ENCODE measurements at places on chromosomes 2 and 18.

- DNase-seq: no peak
Measured at GRCh38 chr2:200302940-200303727, 3.4 kb upstream of the SPATS2L start.

DNA sequence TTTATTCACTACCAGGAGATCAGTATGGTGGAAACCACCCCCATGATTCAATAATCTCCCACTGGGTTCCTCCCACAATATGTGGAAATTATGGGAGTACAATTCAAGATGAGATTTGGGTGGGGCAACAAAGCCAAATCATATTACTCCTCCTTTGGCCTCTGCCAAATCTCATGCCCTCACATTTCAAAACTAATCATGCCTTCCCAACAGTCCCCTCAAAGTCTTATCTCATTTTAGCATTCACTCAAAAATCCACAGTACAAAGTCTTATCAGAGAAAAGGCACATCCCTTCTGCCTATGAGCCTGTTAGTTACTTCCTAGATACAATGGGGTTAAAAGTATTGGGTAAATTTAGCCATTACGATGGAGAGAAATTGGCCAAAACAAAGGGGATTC lies 989.5 kb upstream of the CNTNAP5 start:
- DNase-seq: peak; percentile 45

DNA sequence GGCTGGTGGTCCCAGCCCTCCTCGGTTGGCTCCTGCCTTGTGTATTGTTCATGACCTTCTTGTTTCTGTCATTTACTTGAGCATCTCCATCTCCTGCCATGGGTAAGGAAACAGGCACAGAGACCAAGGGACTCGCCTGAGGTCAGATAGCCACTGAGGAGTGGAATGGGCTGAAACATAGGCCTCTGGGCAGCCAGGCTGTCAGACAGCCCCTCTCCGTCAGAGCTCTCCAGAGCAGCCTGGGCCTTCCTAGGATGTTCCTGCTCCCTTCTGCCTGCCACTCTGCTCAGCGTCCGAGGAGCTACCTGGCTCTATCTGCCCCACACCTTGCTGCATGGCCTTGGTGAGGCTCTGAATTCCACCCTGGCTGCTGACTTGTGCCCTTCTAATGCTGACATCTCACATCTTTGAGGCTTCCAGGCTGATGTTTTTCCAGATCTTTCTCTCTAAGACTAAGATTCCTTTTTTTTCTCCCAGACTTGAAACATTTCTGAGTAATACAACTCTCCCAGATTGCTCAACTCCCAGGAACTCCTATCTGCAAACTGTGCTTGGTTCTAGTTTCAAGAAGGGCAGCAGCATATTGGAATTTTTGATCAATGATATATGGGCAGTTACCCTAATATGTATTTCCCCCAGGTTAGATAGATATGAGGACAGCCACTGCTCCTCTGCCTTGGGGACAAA lies 67.7 kb downstream of the MCFD2 start:
- DNase-seq: no peak

DNA sequence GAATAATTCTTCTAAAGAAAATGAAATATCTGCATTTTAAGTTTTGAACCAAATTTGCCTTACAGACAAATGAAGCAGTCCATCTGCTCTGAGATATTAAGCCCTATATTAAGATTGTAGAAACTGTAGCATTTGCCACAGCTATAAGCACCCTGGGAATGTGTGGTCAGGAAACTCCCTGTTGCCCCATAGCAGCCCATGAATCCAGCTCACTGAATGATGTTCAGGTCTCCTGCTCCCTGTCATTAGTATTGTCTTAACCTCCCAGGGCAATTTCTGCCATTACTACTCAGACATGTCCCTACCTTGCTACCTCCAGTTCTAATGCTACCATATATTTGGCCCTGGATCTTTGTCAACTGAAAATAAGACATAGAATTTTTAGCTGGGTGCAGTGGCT lies 41.1 kb downstream of the CDK15 start:
- no peak for DNase-seq

DNA sequence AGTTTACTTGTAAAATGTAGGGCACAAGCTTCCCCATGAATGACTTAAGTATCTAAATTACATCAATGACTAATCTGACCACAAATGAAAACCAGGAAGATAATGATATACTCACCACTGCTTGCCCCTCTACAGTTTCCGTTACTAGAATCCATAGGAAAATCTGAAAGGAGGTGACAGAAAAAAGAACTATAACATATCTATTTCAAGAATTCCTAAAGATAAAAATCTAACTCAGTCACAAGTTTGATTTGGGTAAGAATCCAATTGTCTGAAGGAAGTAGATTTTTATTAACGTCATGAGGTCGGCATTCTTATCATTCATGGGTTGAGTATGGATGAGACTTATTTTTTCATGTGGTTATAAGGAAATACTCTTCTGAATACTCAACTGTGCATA lies 7.8 kb downstream of the FRZB start:
- DNase-seq: no peak

DNA sequence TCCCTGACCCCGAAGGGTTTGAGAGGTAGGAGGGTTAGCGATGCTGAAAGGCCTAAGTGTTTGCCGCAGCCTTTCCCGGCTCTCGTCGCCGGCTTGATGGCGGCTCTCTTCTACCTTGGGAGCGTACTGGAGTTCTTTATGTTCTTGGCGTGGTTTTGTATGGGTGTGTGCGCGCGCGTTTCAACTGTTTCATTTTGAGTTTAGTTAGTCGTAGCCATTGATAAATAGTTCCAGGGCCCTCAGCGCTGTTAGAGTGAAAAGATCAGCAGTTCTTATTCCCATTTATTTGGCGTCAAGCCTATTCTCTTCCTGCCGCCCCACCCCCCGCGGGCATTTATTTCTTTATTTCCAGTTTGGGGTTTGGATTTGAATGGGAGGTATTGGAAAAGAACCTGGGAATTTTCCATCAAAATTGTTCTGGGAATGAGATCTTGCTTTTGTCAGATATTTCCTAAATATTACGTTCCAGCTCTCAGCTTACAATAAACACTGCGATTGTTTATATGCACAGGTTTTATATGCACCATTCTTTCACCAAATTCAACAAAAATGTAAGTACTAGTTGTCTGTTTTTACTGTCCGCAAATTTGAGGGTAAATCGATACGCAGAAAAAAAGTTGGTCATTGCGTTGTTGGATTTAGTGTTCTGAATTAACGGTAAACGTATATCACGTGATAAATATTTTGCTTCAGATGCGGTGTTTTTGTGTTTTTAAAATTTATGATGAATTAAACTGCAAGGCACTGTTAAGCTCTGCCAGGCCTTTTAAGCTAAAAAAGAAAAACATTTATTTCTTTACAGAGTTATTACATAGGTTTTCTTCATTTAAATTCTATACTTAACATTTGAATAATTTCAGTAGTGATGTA lies 954 bp downstream of the CCNT2 start:
- DNase-seq: peak; percentile 68

DNA sequence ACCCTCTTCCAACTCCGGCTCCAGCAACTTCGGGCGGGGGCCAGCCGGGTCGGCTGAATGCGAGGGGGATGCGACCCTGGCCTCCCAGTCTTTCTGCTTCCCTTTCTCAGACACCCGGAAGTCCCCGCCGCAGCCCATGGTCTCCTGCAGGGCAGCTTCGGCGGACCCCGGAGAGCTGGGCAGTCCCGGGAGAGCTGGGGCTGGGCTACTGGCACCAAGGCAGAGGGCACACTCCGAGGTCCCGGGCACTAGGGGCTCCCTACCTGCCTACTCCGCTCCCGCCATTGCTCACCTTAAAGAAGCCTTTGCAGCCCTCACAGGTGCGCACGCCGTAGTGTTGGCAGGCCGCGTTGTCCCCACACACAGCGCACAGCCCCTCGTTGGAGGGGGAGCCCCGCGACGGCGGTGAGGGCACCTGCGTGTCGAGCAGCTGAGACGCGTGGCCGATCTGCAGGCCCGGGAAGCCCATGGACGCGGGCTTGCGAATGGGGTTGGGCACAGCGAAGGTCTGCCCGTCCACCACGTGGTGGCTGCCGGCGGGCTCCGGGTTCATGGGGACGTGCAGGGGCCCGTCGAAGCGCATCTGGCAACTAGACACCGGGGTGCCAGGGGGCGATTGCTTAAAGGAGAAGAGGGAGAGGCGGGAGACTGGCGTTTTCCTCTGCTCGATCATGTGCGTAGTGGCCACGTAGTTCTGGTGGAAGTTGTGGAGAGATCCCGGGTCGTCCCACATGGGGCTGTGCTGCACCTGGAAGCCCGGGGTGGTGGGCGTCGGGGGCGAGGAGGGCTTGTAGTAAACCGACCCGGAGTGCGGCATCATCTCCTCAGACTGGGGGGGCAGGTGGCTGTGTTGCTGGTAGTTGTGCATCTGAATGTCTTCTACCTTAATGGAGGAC lies 3.2 kb downstream of the NR4A2 start:
- no peak for DNase-seq

DNA sequence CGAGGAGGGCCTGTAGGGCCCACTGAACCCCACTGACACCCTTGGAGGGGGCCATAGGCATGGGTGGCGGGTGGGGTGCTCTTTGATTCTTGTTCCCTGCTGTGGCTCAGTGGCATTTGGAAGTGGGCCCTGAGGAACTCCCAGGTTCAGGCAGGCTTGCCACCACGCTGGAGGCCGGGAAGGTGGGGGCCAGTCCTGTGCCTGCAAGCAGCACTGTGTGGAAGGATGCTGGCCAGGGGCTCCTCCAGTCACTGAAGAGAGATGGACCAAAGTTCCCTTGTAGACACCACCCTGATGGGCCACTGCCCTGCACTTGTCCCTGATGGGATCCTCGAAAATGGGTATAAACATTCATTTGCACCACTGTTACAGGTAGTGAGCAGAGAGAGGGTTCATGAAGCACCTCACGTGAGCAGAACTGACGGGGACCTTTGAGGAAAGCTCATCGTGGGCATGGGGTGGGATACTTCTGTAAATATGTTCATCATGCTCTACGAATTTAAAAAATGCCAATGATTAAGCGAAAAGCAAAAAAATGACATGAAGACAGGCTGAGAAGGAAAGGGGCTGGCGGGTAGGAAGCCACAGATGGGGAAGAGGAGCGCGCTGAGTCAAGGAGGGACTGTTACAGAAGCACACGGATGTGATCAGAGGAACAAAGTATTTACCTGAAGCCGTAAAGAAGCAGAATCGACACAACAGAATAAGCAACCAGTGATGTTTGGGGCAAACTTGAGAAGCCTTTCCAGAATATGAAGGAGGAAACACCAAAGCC lies 45.2 kb upstream of the ASB1 start:
- DNase-seq: no peak

DNA sequence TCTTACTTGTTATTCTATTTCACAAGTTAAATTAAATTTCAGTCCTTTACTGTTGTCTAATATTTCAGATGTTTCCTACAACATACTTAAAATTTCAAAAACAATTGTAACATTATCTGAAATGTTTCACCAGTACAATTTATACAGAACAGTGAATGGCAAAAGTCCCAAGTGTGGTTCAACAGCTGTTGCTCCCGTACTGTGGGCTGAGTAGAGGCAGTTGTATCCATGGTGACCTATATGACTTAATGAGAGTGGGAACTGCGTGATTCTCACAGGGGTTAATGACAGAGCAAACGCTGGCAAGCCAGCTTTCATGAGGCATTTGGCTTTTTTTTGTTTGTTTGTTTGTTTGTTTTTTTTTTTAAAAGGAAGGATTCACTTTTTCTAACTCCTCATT lies 5.3 kb upstream of the PLCL1 start:
- DNase-seq: no peak

DNA sequence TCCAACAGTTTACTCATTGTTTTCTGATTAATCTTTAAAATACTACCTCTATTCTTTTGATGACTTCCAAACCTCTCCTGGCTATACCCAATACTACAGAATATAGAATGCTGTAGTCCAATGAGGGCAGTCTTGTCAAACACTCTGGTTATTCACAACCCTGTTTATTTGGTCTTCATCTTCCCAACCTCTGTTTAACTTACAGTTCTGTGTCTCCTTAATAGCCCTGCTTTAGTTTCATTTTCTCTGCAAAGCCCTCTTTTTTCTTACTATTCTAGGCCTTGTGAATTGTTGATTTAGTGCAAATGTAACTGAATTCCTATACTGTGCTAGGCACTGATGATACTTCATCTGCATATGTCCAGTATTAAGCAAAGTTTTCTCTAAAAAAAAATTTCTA lies 40.0 kb downstream of the ACVR2A start:
- DNase-seq: no peak

GRCh38 chr2:197102231-197102630 lies 175.7 kb upstream of the PGAP1 start:
- no peak for DNase-seq

DNA sequence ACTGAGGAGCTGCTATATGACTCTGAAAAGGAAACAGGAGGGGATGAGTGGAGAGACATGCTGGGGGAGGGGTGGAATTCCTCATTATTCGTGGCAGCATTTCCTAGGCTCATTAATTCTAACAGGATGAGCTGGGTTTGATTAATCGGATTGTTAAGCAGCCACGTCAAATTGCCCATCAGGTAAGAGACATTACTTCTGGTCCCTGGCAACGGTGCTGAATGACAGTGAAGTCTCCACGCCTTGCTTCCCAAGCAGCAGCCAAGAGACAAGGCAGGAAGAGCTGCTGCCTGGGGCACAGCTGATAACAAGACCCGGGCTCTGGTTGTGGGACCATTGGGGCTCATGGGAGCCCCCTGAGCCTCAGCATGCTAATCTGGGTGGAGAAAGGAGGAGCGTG lies 86.6 kb downstream of the MARCHF4 start:
- peak; percentile 69 for DNase-seq

GRCh38 chr2:85245891-85246290 lies 81.9 kb downstream of the TGOLN2 start:
- DNase-seq: no peak

DNA sequence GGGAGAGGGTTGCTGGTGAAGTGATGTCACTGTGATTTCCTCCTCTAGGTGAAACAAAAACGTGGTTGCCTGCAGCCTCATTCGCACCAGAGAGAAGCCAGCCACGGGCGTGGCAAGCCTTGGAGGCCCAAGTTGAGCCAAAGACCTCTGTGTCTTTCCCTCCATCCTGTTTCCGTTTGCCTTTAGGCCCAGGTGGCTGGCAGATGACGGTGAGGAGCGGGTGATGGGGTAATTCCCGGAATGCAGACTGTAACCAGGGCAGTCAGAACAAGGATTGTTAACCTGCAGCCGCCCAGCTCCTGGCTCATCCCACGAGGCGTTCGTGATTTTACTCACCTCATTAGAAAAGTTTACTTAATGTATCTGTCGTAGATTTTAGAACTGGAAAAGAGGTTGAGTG lies 14.4 kb downstream of the CTIF start:
- DNase-seq: no peak

GRCh38 chr2:95058989-95059641 lies 33.6 kb downstream of the MAL start:
- DNase-seq: peak; percentile 20

GRCh38 chr18:3683483-3683882 lies 233.5 kb downstream of the TGIF1 start:
- no peak for DNase-seq

GRCh38 chr2:190050001-190050400 lies 12.5 kb downstream of the MSTN start:
- no peak for DNase-seq
